GM23248 (cell line): ENCODE measurements at places on chromosomes 12 and 14. TPM values are rescaled to one million over a fixed set of nuclear protein-coding genes. Genes with fewer than 3 reads are reported as not detected.

GRCh38 chr14:102951799-102952198 is 29.3 kb downstream of the AMN start:
- DNase-seq, result no peak
- H3K27ac ChIP-seq, result no peak overlapping the region
- peaks cover 70% of the 10 kb centered on the region; the same call in 1 of the 2 replicates for H3K36me3 ChIP-seq
- no peaks in the 10 kb centered on the region for H3K27me3 ChIP-seq
- no peaks in the 10 kb centered on the region for H3K4me1 ChIP-seq
- no peak overlapping the region for H3K4me3 ChIP-seq

GRCh38 chr14:35940291-35940690 is 114.2 kb downstream of the BRMS1L start:
- DNase-seq, result peak; percentile 9
- H3K27ac ChIP-seq, result no peak overlapping the region
- H3K36me3 ChIP-seq, result no peaks in the 10 kb centered on the region
- H3K4me1 ChIP-seq, result no peaks in the 10 kb centered on the region

PAX9 gene
- not detected in 2 replicates for total RNA-seq

DNA sequence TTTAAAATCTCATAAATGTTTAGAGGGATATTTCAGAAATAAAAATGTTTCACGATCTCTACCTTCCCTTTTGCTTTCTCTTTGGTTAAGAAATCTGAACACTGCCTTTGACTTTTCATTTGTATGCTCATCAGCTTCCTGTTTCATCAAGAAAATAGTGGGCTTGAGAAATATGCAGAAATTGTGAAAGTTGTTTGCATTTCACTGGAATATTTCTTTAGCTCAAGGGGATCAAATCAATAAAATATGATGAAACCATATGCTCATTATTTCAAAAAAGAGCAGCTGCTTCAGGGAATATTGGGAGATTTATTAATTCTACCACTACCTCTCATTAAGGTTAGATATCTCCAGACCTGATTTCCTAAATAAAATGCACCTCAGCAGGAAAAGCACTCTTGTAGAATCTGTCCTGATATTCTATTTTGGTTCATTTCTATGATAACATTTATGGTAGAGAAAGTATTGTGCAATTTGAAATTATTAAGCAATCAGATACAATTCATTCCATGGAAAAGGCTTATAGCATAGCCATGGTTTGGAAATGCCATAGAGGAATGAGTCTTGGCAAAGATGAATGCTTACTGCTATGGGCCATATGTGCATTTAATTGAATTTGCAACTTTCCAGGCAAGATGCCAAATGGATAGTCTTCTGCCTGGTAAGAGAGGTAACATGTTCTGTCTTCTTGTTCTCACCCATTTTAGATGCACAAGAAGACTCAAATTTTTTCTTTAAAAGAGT is 212.6 kb upstream of the SLC16A7 start:
- H3K4me1 ChIP-seq, result peaks cover 19% of the 10 kb centered on the region
- H3K27ac ChIP-seq, result peak overlapping the region; percentile 56
- no peaks in the 10 kb centered on the region for H3K27me3 ChIP-seq
- no peaks in the 10 kb centered on the region for H3K36me3 ChIP-seq

DNA sequence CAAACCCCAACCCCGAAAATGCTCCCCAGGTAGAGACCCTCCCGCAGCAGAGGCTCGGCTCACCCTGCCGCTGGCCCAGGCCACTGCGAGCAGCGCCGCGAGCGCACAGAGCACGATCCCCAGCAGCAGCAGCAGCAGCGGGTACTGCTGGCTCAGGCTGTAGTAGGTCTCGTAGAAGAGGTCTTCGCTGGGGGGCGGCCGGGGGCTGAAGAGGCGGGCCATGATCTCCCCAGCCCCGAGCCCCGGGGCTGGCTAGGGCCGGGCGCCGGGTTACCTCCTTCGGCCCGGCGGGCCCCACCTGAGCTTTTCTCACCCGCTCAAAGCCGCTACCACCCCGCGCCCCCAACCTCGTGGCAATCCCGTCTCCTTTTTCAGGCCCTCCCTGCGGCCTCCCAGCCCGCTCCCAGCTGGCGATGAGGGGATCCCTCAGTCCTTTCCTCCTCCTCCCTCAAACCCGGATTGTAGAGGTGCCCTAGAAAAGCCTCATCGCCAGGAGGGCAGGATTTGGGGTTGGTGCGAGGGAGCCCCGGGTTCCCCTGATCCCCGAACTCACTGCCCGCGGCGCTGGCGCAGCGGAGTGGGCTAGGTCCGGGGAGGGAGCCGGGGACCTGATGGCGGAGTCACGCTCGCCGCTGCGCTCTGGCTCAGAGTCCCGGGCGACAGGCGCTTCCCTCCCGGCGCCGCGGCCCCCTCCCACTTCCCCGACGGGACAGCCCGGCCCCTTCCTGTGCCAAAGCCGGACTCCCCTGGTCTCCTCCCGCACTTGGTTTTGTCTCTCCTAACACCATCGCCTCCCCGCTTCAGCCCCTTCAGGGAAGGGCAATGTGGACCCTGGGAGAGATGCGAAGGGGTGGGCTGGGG is at the start of gene ADCY4:
Gene ADCY4, minus strand, starts transcription at position 641 of the 861 bp plus-strand sequence. Its CDS starts 419 bp downstream, at position 222.
- H3K27ac ChIP-seq, result no peak within 1 kb of the TSS
- peak within 1 kb of the TSS; percentile 64 for H3K4me3 ChIP-seq
- no peaks in the 10 kb centered on the region for H3K36me3 ChIP-seq
- no peaks in the 10 kb centered on the region for H3K27me3 ChIP-seq
- peaks cover 7% of the 10 kb centered on the region; the same call in 1 of the 2 replicates for H3K4me1 ChIP-seq

GRCh38 chr14:100406505-100407131 is 83.5 kb downstream of the SLC25A47 start:
- H3K4me1 ChIP-seq, result no peaks in the 10 kb centered on the region
- H3K27ac ChIP-seq, result no peak overlapping the region

GLIPR1L1 gene
- total RNA-seq, result not detected in 2 replicates

CCDC197 gene
- total RNA-seq, result not detected in 2 replicates

GRCh38 chr12:22306311-22306710 is 28.2 kb downstream of the ST8SIA1 start:
- peaks cover 11% of the 10 kb centered on the region for H3K27me3 ChIP-seq
- no peaks in the 10 kb centered on the region for H3K4me1 ChIP-seq
- peak; percentile 5 for DNase-seq
- H3K36me3 ChIP-seq, result no peaks in the 10 kb centered on the region

KIF26A gene
- not detected in 2 replicates for total RNA-seq

DNA sequence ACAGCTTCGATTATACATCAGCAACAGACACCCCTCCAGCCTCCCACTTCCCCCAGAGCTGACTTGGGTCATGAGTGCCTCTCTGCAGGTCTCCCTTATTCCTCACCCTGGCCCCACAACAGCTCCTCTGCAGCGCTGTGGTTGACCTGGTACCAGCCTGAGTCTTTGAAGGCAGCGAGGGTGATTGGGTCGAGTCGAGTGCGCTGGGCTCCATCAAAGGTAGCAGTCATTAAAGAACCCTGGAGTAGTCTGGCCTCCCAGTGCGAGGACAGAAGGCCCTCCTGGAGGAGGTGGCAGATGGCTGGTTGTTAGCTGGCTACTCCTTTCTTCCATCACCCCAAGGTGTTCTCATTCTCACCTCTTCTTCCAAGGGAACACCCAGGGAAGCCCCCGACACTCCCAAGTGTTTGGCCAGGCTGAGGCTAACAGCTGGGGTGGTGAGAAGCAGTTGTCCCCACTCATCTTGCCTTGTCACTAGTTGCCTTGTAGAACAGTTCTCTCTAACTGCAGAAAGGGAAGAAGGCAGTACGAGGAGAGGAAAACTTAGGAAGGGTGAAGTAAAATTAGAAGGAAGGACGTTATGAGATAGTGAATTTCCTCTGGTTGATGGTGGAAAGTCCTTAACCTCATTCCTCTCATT is 2.7 kb downstream of the CIROP start:
- no peak overlapping the region for H3K4me3 ChIP-seq
- H3K4me1 ChIP-seq, result peaks cover 12% of the 10 kb centered on the region
- no peak for DNase-seq
- peaks cover 15% of the 10 kb centered on the region; the same call in 1 of the 2 replicates for H3K36me3 ChIP-seq

GRCh38 chr12:122858591-122859302 is 23.5 kb downstream of the HIP1R start:
- H3K27ac ChIP-seq, result no peak overlapping the region
- no peak for DNase-seq
- no peaks in the 10 kb centered on the region for H3K36me3 ChIP-seq
- H3K27me3 ChIP-seq, result no peaks in the 10 kb centered on the region
- no peak overlapping the region for H3K4me3 ChIP-seq
- no peaks in the 10 kb centered on the region for H3K4me1 ChIP-seq

GRCh38 chr12:4069670-4070010 is 196.4 kb upstream of the PARP11 start:
- no peaks in the 10 kb centered on the region for H3K4me1 ChIP-seq
- H3K4me3 ChIP-seq, result no peak overlapping the region
- no peak for DNase-seq
- H3K27ac ChIP-seq, result no peak overlapping the region

DNA sequence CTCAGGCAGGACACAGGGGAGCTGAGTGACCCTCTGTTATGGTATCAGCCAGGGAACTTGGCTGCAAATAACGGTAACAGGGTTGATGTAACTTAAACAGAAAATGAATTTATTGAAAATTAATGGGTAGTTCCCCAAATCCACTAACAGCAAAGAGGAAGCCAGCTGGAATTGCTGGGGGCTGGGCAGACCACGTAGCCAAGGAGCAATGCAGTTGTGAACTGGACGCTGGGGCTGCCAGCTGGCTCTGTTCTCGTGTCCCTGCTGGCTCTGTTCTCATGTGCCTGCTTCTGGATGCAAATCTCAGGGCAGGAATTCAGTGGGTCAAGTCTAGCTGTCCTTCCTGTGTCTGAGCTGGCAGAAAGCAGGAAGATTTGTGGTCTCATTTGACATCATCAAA is 1383.3 kb upstream of the TMEM132C start:
- DNase-seq, result no peak
- H3K4me1 ChIP-seq, result no peaks in the 10 kb centered on the region
- no peak overlapping the region for H3K4me3 ChIP-seq
- no peaks in the 10 kb centered on the region for H3K36me3 ChIP-seq

GSC gene
- total RNA-seq, result 1.1 and 2.3 TPM in 2 replicates

- no peaks in the 10 kb centered on the region for H3K27me3 ChIP-seq
- no peaks in the 10 kb centered on the region for H3K36me3 ChIP-seq
- H3K27ac ChIP-seq, result no peak overlapping the region
- no peak overlapping the region for H3K4me3 ChIP-seq
- H3K4me1 ChIP-seq, result peaks cover 3% of the 10 kb centered on the region; the same call in 1 of the 2 replicates
Measured at GRCh38 chr14:61130512-61131260, 149.6 kb downstream of the SLC38A6 start.

GRCh38 chr12:131795690-131796410 is 32.3 kb upstream of the MMP17 start:
- no peak overlapping the region for H3K27ac ChIP-seq
- H3K4me3 ChIP-seq, result no peak overlapping the region
- no peaks in the 10 kb centered on the region for H3K27me3 ChIP-seq
- peaks cover 10% of the 10 kb centered on the region for H3K36me3 ChIP-seq

GRCh38 chr14:104118006-104118844 is 20.2 kb upstream of the KIF26A start:
- no peaks in the 10 kb centered on the region for H3K4me1 ChIP-seq
- no peak overlapping the region for H3K4me3 ChIP-seq
- no peak overlapping the region for H3K27ac ChIP-seq
- no peak for DNase-seq
- peaks cover 3% of the 10 kb centered on the region; the same call in 1 of the 2 replicates for H3K27me3 ChIP-seq

TAS2R42 gene
- total RNA-seq, result not detected in 2 replicates

GRCh38 chr12:51838036-51838435 is 10.5 kb downstream of the FIGNL2 start:
- no peaks in the 10 kb centered on the region for H3K4me1 ChIP-seq
- no peak overlapping the region for H3K4me3 ChIP-seq
- H3K27ac ChIP-seq, result no peak overlapping the region
- peaks cover 69% of the 10 kb centered on the region for H3K27me3 ChIP-seq
- no peaks in the 10 kb centered on the region for H3K36me3 ChIP-seq
- no peak for DNase-seq

DNA sequence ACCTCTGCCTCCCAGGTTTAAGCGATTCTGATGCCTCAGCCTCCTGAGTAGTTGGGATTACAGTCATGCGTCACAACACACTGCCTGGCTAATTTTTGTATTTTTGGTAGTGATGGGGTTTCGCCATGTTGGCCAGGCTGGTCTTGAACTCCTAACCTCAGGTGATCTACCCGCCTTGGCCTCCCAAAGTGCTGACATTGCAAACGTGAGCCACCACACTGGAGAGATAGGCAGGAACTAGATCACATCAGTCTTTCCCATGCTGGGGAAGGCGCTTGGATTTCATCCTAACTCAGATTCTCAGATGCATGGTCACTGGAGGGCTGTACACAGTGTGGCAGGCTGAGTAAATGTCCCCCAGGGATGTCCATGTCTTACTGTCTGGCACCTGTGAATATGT is 18.0 kb upstream of the ORAI1 start:
- DNase-seq, result no peak
- peaks cover 12% of the 10 kb centered on the region; the same call in 1 of the 2 replicates for H3K4me1 ChIP-seq
- H3K36me3 ChIP-seq, result no peaks in the 10 kb centered on the region
- no peaks in the 10 kb centered on the region for H3K27me3 ChIP-seq

DNA sequence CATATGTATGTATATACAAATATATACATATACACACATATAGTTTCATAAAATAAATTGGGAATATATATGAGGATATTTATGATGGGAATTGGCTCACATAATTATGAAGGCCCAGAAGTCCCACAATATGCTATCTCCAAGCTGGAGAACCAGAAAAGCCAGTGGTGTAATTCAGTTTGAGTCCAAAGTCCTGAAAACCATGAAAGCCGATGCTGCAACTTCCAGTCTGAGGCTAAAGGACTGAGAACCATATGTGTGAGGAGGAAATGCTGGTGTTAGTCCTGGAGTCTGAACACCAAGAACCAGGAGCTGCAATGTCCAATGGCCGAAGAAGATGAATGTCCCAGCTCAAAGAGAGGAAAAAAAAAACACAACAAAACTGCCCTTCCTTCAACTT is 65.5 kb upstream of the PRKD1 start:
- DNase-seq, result no peak
- no peak overlapping the region for H3K4me3 ChIP-seq
- no peaks in the 10 kb centered on the region for H3K4me1 ChIP-seq
- H3K27me3 ChIP-seq, result no peaks in the 10 kb centered on the region
- no peak overlapping the region for H3K27ac ChIP-seq

BTBD6 gene
- total RNA-seq, result 74.9 and 77.5 TPM in 2 replicates
